ENCODE measurements at places on chromosomes 6 and 20.
A peak's percentile ranks its signal among the peaks of the same experiment; 100 is the strongest.

GRCh38 chr6:24929242-24929641 is 6.5 kb downstream of the RIPOR2 start:
- DNase-seq = peak; percentile 63

GRCh38 chr6:126890055-126890454 is 228.4 kb upstream of the RSPO3 start:
- no peak for DNase-seq

DNA sequence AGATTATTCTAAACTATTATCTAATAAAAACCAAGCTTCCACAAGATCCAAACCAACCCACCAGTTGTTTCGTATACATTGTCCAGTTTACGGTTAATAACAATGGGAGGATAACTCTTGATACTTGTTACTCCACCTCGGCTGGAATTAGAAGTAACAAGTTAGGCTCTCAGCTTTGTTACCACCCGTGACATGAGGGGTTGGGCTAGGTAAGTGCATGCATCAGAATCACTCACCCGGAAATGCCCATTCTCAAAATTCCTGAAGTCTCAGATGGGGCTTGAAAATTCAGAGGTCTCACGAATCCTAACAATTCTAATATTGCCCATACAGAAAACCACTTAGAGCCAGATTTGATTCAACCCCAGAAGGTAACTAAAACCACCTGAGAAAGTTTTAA is 27.0 kb upstream of the SERPINB1 start:
- no peak for DNase-seq

- no peak for DNase-seq
These were observed 120.3 kb upstream of the MOCS1 start for GRCh38 chr6:40054602-40055001.

DNA sequence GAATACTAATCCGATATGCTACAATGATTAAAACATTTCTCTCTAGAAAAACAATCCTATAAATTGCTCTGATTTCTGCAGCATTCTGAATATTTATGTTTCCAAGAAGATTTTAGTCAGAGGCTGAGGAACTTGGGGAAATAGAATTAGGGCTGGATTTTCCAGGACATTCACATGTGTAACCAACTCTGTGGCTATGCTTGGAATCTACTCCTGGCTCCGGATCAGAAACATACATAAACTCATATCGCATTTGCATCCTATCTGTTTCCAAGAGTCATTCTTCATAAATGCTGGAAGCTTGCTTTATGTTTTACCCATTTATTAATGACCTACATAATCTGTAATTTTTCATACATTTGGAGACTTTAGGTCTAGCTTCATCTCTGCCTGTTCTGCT is 459.9 kb upstream of the MARCKS start:
- no peak for DNase-seq

GRCh38 chr20:59994697-59995122 is 36.5 kb downstream of the CDH26 start:
- DNase-seq = no peak

DNA sequence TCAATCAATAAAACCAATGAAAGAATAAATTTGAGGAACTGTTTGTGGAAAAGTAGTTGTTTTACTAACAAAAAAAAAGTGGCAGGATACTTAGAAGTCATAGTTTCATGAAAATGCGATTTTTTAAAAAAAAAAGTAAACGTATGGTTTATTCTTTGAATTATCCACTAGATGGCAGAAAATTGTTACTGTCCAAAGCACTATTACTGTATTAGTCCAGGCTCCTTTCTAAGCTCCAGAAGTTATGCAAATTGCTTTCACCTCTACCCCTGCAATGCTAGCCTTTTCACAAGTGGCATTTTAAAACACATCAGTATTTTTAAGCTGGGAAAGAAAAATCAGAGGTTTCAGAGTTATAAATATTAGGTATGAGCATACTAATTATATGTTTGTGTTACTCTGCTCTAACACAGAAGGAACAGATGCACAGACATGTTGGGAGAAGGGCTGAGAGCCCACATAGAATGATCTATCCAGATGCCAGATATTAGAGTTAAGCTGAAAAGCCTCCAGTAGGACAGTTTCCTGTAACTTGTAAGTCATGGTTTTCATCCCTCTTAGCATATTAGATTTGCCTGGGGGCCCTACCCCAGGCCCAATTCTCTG is 63.9 kb downstream of the FHL5 start:
- peak; percentile 25 for DNase-seq

- DNase-seq = no peak
These were observed 8.6 kb upstream of the PFDN4 start for GRCh38 chr20:54199283-54199682.

DNA sequence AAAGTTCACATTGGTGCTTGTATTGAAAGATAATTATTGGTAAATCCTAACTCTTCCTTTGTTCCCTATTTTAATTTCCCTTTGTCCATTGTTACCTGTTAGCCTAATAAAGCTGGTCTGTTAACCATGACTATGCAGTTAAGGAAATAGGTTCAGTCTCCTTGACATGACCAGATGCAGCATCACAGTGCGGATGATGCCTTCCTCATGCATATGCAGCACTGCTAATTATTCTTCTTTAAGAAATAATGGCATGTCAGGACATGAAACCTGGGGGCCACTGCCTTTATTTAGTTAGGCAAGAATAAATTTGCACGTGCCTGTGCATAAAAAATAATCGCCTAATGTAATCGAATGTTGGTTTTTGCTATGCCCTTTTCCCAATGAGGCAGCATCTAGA is 16.5 kb downstream of the PBOV1 start:
- no peak for DNase-seq

DNA sequence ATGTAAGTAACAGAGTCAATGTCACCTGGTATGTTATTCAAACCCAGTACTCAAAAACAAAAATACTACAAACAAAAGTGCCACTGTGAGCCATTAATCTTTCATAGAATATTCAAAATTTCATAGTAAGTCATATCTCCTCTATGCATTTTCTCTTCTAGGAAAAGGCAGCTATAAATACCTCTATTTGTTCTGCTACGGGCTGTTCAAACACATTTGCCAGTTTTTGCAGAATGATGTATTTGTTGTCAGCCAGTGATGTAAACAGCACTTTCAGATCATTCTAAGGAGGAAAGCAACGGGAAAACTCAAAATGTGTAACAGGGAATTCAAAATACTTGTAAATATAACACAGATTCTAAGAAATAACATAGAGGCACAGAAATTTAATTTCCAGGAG is 388.2 kb downstream of the SYNE1 start:
- no peak for DNase-seq

- no peak for DNase-seq
These were observed 61.9 kb downstream of the CYP39A1 start for GRCh38 chr6:46590765-46591164.

DNA sequence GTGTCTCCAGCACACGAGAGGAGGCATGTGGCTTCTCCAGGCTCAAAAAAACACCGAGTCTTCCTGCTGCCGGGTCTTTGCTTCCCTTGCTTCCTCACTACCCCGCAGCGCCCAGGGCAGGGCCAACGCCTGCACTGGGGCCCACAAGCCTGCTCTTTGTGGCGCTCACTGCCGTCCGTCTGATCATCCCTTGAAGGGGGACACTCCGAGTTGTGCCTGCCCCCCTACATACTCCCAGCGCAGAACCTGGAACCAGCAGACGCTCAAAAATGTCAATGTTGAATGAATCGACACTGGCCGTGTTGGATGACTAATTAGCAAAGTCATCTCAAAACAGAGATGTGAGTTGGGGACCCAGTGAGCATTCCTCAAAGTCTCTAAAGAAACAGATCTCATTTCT is 8.1 kb upstream of the ARFGAP1 start:
- no peak for DNase-seq

DNA sequence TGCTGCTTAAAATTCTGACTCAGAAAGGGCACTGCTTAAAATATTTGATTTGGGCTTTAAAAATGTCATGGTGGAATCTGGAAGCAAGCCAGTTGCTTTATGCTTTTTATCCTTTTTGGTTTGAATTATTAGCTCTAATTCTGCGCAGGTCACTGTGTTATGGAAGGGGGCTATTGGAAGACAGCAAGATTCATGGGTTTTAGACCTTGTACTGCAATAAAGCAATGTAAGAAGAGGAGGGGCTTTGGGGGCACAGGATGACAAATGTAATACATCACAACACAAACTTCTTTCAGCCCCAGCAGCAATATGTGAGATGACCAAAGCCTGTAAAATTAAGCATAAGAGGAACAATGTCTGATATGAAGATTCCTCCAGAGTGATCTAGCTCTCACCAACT is 68.4 kb downstream of the TFAP2B start:
- no peak for DNase-seq

GRCh38 chr6:96157018-96157565 is 141.3 kb downstream of the FUT9 start:
- DNase-seq = peak; percentile 6

DNA sequence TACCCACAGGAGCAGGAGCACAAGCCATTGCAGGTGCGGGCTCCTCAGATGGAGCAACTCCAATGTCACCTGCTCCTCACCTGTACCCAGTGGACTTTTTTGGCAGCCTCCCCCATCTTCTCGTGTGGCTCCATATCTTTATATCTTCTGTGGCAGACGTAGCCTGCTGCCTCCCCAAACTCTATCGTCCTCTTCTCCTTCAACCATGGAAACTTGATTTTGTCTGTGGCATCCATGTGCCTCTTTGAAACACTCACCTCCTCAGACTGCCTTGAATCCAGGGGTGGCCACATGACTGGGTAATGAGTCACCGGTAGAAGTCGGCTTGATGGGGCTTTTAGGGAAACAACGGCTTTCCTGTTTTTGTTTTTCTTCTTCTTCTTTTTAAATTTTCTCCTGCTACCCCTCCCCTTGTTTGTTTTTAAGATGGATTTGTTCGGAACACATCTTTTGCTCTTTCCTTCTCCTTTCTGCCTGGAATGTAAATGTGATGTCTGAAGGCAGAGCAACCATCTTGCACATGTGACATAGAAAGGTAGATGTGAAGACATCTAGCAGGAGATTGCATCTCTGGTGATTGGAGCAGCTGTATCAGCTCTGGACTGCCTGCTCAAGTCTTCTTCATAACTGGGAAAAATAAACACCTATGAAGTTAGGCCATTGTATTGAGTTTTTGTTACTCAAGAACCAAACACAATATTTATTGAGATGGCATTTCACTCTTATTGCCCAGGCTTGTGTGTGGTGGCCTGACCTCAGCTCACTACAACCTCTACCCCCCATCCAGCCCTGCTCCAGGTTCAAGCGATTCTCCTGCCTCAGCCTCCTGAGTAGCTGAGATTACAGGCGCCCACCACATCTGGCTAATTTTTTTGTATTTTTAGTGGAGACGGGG is 69.9 kb upstream of the DDR1 start:
- peak; percentile 76 for DNase-seq

- DNase-seq = no peak
These were observed 149.7 kb downstream of the TFAP2C start for GRCh38 chr20:56778765-56779195.

- DNase-seq = no peak
These were observed 30.5 kb upstream of the RPP40 start for GRCh38 chr6:5034328-5034727.

- DNase-seq = no peak
These were observed 72.9 kb downstream of the TOX2 start for GRCh38 chr20:43987531-43987930.

DNA sequence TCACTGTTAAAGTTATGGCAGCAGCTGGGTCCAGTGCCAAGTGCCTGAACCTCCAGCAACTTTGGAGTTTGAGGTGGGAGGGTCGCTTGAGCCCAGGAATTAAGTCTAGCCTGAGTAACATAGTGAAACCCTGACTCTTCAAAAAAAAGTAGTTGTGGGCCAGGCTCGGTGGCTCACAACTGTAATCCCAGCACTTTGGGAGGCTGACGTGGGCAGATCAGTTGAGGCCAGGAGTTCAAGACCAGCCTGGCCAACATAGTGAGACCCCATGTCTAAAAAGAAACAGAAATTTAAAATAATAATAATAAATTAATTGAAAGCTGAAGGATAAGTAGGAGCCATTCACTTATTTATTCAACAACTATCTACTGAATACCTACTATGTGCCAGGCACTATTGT is 33.8 kb downstream of the FKBP5 start:
- no peak for DNase-seq

DNA sequence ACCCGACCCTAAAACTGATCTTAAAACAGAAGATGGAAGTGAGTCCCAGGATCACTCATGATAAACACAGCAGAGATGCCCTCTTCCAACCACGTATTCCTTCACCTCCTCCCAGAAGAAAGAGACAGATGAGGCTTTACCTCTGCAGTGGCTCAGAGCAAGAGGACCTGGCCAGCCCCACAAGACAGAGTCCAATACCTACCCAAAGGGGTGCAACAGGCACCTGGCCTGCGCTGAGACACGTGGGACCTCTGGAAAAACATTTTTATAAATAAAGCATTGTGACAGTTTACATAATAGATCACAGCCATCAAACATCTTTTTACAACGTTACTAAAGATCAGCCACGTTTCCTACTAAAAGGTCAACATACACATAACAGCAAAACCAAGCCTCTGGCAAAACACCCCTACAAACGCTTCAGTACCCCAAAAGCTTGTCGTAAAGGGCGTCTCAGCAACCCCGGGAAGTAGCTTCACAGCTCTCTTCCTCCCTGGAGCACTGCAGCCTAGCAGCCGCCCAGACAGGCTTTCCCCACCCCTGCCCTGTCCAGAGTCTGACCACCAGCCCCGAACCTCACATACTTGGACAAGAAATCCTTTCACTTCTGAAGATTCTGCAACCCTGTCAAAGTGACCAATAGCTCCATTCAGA is 2.9 kb downstream of the TAF4 start:
- no peak for DNase-seq

- DNase-seq = no peak
These were observed 924 bp downstream of the FAM162B start for GRCh38 chr6:116764629-116764960.

- no peak for DNase-seq
These were observed 288.7 kb upstream of the CDYL start for GRCh38 chr6:4487538-4487937.

DNA sequence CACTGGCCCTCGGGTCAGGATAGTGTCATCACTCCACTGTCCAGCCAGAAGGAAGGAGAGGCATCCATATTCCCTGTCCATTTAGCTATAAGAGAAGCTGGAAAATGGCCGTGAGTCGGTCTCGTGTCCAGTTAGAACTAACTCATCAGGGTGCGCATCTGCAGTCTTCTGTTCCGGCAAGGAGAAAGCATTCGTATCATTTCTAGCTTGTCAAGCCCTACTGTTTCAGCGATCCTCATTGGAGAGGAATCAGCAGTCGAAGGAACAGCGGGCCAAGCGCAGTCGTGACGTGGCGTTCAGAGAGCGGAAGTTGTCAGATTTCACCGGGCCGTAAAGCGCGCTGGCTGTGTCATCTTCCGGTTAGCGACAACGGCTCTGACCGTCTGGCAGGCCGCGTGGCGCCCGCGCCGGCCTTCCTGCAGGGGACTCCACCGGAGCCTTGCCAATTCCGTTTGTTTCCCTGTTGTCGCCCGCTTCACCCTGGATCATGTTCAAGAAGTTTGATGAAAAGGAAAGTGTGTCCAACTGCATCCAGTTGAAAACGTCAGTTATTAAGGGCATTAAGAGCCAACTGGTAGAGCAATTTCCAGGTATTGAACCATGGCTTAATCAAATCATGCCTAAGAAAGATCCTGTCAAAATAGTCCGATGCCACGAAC is 32.9 kb downstream of the HM13 start:
- peak; percentile 87 for DNase-seq

- DNase-seq = no peak
These were observed 9.4 kb downstream of the ABCC10 start for GRCh38 chr6:43436577-43437282.
